Endothelial cell of umbilical vein (primary cell): ENCODE measurements at places on chromosomes 13 and 19.

- DNase-seq: no peak
Measured at GRCh38 chr13:112867301-112867711, 101.7 kb upstream of the MCF2L start.

DNA sequence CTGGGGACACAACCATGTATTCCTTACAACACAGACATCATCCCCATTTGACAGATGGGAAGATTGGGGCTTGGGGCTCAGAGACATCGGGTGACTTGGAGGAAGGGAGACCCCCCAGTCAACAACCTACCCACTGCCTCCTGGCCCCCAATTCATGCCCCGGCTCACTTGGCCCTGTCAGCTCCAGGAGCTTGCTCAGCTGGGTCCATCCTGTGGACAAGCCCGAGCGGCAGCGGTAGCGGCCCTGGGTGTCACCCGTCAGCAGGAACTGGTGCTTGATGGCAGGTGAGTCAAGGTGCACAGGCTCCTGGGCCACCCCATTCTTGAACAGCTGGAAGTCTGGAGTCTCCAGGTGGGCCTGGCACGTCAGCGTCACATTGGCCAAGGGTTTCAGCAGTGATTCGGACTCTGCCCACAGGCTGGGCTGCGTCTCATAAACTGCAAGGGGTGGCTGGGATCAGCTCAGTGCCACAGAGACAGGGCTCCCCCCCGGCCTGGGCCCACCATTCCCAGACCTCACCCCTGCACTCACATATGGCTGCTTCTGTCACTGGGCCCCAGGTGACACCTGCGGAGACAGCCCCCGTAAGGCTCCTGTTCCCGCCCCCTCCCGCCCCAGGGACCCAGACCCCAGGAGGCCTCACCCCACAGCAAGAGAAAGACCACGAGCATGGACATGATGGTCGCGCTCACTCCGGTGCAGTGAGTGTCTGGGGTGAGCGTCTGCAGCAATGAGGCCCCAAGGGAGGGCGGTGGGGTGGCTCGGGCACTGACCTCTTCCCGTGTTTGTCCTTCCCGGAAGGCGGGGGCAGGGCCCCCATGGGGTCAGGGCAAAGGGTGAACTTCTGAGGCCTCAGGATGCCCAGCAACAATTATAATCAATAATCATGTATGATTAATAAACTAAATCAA is at the start of gene A1BG:
A1BG (minus strand) TSS at position 733 of the 912 bp plus-strand sequence; CDS start at position 678, 55 bp downstream.
- DNase-seq: no peak

DNA sequence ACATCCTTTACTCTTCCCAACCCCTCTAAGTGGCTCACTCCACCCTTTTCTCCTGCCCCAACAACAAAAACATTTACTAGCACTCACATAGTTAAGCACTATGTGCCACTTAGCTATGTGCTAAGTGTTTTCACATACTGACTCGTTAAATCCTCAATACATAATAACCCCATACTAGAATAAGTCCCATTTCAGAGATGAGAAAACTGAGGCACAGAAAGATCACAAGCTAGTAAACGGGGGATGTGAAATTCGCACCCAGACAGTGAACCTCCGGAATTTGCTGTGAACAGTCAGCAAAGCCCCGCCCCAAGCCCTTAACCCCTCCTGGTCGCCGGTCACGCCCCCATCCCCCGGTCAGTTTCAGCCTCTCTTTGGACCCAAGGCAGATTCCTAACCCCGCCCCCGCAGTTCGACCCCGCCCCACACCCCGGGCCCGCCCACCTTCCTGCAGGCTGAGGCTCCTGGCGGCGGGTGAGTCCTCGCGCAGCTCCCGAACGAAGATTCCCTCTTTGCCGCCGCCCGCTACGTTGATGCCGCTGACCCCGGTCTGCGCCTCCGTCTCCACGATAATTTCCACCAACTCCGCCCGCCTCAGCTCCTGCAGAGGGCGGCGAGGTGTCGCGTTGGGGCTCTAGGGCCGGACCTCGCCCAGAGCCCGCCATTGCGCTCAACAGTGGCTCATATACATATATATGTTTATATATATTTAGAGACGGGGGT is 9.8 kb downstream of the PRX start:
- DNase-seq: peak; percentile 90

- DNase-seq: no peak
Measured at GRCh38 chr19:8988204-8988603, 22.0 kb downstream of the MUC16 start.

- no peak for DNase-seq
Measured at GRCh38 chr13:25493931-25494640, 122.3 kb downstream of the ATP8A2 start.

- no peak for DNase-seq
Measured at GRCh38 chr19:55068950-55069864, 6.3 kb upstream of the RDH13 start.

DNA sequence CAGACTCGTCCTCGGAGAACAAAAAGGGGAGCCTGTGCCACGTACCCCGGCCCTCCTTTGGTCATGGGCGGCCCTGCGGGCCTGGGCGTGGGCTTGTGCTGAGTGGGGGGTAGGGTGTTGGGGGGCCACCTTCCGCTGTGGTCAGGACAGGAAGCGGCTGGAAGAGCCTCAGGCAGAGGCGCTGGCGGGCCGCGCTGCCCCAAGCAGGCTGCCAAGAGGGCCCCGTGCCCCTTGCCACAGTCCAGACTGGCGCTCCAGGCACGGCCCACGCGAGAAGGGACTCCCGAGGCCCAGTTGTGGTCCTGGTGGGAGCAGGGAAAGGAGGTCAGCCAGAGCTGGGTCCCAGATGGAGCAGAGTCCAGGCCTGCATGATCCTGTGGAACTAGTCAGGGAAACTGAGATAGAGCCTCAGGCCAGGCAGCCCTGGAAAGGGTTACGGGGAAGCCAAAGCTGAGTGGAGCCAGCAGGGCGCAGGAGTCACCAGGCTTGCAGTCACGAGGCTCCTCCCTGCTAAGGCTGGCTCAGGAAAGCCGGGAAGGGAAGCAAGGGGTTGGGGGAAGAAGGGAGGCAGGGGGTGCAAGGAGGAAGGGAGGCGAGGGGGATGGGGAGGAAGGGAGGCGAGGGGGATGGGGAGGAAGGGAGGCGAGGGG is 135.0 kb downstream of the CRYL1 start:
- no peak for DNase-seq

GRCh38 chr19:12912571-12912970 is 6.5 kb downstream of the SYCE2 start:
- no peak for DNase-seq

DNA sequence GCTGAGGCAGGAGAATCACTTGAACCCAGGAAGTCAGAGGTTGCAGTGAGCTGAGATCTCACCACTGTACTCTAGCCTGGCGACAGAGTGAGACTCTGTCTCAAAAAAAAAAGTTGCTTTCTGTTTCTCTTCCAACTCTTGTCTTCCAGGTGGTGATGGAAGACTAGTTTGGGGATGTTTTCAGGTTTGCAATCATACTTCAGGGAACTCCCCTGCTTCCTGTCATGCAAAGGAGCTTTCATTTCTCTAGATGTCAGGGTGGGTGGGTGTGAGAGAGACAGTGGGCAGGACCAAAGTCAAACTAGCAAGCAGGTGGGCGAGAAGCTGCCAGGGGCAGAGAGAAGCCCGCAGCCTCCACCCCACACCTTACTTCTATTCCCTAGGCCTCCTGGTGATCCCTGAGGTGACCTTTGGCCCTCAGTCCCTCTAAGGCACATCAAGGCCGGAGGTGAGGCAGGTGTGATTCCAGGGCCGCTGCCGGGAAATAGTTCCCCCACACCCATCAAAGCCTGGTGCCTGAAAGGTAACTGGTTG is 25.7 kb downstream of the CCNE1 start:
- no peak for DNase-seq

GRCh38 chr13:50586414-50587083 is 256.9 kb downstream of the DLEU7 start:
- DNase-seq: no peak

DNA sequence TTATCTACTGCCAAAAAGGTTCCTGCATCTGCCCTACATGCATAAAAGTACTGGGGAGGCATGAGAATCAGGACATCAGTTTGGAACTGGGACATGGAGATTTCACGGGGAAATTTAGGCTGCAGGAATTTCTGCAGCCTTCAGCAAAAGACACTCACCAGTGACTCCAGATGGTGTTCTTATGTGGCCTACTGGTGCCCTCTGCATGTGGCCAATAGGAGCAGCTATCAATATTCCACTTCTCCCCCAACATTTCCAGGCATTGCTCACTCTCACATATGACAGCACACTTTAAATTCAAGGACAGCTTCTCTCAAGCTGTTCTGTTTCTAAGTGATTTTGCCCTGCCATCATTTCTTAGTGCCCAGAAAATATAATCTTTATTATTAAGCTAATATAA is 570.5 kb upstream of the ARGLU1 start:
- no peak for DNase-seq
